ENCODE measurements at places on chromosomes 5 and 9. TPM values are rescaled to one million over a fixed set of nuclear protein-coding genes. Genes with fewer than 3 reads are reported as not detected.
A peak's percentile ranks its signal among the peaks of the same experiment; 100 is the strongest.

DNA sequence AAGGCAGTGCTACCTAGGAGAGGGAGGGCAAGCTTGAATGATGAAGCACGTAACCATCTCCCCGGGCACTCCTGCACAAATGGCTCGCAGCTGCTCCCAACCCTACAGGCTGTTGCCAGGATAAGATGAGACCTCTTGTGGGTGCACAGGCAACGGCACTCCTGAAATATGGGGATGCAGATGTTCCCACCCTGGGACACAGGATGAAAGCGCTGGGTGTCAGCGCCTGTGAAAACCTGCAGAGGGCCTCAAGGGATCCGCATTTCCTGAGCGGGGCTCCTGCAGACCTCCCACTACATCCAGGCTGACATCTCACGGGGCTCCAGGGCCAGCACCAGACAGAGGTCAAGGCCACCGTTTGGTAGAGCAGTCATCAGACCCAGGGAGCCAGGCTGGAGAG lies 60.7 kb downstream of the SMIM23 start:
- no peaks in the 10 kb centered on the region for H3K27me3 ChIP-seq
- no peak overlapping the region for H3K27ac ChIP-seq
- H3K4me1 ChIP-seq = peaks cover 9% of the 10 kb centered on the region
- no peak for DNase-seq

GRCh38 chr9:122001491-122002201 lies 91.5 kb downstream of the TTLL11 start:
- H3K4me1 ChIP-seq = peaks cover 11% of the 10 kb centered on the region
- DNase-seq = peak; percentile 31
- H3K27me3 ChIP-seq = no peaks in the 10 kb centered on the region
- no peak overlapping the region for H3K4me3 ChIP-seq

The PCDHGB2 gene
- 2.5 TPM for total RNA-seq

GRCh38 chr5:35151146-35151920 lies 79.0 kb downstream of the PRLR start:
- H3K27me3 ChIP-seq = no peaks in the 10 kb centered on the region
- H3K27ac ChIP-seq = no peak overlapping the region

DNA sequence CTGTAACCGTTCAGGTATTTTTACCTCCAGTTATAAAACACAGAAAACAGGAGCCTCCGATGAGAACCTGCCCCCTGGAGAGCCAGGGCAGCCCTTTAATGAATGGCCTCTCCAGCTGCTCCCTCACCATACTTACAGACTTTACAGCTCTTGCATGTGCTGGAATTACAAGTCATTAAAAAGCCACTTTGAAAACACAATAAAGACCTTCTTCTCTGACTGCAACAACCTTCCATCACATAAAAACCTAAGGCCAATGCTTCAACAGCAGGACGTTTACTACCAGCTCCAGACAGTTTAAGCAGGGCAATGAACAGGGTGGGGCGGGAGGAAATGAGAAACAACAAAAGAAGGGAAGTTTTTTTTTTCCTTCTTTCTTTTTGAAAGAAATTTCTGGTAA lies 213.8 kb downstream of the MLLT3 start:
- no peak overlapping the region for H3K4me3 ChIP-seq
- H3K36me3 ChIP-seq = 0 out of 2 replicates have a peak, but pooled peaks cover under 1% of the 10 kb centered on the region
- no peak overlapping the region for H3K27ac ChIP-seq
- H3K4me1 ChIP-seq = no peaks in the 10 kb centered on the region
- DNase-seq = no peak

- no peaks in the 10 kb centered on the region for H3K27me3 ChIP-seq
- no peaks in the 10 kb centered on the region for H3K36me3 ChIP-seq
- no peak overlapping the region for H3K27ac ChIP-seq
- no peaks in the 10 kb centered on the region for H3K4me1 ChIP-seq
These were observed 109.8 kb upstream of the ZNF462 start for GRCh38 chr9:106753155-106753671.

GRCh38 chr9:110399983-110400382 lies 62.3 kb upstream of the TXNDC8 start:
- no peak overlapping the region for H3K27ac ChIP-seq
- peaks cover 37% of the 10 kb centered on the region for H3K36me3 ChIP-seq
- no peaks in the 10 kb centered on the region for H3K4me1 ChIP-seq
- H3K27me3 ChIP-seq = no peaks in the 10 kb centered on the region
